ENCODE measurements at places on chromosomes 2 and 18.

GRCh38 chr2:180959787-180960186 lies 20.6 kb upstream of the UBE2E3 start:
- no peak for DNase-seq

- no peak for DNase-seq
Measured at GRCh38 chr18:57559314-57559713, 27.2 kb downstream of the FECH start.

DNA sequence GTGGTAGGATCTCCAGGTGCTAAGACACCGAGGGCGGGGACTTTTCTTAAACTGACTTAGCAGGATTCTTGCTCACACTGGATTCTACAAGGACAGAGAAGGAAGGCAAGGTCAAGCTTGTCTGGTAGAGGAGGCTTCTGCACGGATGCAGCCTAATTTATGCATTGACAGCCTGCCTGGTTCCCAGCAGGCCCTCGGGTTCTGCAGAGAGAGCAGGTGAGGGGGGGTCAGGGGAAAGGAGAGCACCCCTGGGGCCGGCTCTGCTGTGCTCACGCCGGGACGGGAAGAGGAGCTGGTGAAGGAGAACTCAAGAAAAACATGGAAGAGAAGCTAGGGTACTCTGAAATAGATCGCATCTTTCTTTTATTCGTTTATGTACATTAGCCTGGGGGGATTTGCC lies 46.4 kb downstream of the ADI1 start:
- no peak for DNase-seq

DNA sequence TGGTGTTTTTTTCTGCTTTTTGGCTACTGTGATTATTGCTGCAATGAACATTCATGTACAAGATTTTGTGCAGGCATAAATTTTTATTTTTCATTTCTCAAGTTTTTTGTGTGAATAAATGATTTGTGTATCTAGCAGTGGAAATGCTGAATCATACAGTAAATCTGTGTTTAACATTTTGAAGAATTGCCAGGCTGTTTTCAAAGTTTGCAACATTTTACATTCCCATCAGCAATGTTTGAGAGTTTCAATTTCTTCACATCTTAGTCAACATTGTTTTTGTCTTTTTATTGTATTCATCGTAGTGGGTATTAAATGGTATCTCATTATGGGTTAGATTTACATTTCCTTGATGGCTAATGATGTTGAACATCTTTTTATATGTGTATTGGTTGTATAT lies 98.8 kb upstream of the RBMS1 start:
- no peak for DNase-seq
